Fibroblast of skin of back (primary cell): ENCODE measurements at places on chromosomes 13 and 19.
A peak's percentile ranks its signal among the peaks of the same experiment; 100 is the strongest.

DNA sequence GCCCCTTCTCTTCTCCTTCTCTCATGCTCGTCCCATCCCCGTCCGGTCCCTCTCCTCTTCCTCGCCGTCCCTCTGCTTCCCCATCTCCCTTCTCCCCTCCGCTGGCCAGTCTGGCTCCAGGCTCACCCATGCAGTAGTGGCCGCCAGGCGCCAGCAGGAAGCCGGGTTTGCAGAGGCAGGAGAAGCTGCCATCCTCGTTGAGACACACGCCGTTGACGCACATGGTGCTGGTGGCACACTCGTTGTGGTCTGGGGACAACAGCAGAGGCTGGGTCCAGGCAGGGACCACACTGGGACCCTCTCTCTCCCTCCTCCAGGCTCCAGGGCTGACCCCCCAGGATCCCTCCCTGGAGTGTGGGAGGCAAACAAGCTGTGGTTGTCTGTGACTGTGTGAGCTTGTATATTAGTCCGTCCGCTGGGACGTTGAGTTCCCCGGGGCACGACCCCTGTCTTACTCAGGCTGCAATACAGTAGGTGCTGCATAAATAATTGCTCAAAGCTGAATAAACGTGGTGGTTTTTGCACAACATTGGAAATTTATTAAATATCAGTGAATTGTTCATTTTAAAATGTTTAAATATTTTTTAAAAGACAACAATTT is 16.4 kb downstream of the FBN3 start:
- DNase-seq = no peak

DNA sequence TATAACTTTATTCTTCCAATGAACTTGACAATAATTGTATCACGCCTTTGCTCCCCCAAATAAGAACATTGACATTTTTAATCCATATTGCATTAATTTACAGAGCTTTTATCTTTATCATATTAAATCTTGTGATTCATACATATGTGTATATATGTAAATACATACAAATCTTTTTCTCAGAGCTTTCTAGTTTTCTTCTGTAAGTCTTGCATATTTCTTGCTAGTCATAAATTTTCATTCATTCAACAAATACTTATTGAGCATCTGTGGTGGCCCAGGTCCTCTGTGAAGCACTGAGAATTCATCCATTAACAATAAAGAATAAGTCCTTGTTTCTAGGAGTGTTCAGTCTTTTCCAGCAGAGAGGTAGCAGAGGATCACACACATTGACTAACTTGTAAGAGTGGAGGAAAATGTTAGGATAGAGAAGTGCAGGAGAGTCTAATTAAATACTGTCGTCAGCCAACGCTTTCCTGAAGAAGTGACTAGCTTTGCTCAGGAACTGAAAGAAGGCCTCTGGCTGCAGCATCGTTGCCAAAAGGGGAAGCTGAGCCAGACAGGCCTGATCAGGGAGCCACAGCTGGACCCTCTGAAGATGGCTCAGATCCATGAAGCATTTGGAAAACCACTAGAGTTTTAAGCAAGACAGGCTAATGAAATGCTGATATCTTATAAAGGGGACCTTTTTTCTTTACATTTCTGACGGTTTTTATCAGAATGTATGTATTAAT is 38.6 kb upstream of the LAMP1 start:
- no peak for DNase-seq

DNA sequence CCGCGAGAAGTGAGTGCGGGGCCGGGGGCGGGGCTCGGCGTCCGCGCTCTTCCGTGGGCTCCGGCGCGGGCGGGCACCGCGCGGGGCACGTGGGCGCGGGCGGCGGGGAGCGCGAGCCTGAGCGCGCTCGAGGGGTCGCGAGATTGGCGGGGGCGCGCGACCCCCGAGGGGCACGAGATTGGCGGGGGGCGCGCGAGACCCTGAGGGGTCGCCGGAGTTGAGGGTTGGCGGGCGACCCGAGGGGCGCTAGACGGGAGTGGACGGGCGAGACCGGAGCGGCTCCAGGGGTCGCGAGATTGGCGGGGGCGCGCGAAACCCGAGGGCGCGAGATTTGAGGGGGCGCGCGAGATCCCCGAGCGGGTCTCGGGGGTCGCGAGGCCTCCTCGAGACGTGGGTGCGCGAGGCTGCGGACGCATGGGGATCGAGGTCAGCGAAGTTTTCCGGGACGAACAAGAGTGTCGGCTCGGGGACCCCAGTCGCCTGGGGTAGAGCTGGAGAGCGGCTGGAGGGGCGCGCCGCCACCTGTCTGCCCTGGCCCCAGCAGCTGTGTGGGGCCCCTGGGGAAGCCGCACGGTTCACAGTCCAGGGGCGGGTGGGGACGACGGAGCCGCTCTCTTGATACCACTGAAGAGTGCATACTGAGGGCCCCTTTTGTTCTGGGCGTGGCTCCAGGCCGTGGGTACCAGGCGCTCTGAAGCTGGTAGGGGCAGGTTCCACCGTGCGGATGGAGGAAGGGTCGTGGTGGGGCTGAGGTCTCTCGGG is 682 bp downstream of the SSBP4 start:
- no peak for DNase-seq

- DNase-seq = peak; percentile 33
Measured at GRCh38 chr13:75675421-75675820, 39.3 kb downstream of the LMO7 start.

DNA sequence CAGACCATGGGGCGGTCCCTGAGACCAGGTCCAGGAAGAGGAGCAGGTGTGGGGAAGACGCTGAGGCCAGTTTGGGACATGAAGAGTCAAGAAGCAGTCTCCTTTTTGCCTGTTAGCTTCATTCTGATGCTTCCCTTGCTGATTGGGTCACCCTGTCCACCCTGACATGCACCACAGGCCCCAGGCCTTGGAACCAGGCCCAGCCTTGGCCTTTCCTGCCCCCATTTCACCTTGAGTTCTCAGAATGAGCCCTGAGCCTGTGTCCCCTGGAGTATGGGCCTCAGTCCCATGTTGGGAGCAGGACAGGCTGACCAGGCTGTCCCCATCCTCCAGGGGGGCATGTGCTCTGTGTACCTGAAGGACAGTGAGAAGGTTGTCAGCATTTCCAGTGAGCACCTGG is 4.9 kb upstream of the TIMM50 start:
- no peak for DNase-seq

GRCh38 chr19:1511318-1512317 is 1.2 kb downstream of the ADAMTSL5 start:
- DNase-seq = no peak

DNA sequence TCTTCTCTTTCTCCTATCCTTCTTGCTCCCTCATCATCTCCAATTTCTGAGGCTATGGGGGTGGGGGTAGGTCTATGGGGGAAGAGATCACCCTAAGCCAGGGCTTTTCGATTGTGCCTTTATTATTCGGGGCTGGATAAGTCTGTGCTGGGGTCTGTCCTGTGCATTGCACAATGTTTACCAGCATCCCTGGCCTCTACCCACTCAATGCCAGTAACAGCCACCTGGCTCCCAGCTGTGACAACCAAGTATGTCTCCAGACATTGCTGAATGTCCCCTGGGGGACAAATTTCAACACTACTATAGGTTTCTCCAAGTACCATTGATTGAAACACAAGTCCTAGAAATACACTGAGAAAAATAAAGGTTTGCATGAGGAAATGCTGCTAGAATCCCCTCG is 13.2 kb downstream of the CBY2 start:
- DNase-seq = no peak

DNA sequence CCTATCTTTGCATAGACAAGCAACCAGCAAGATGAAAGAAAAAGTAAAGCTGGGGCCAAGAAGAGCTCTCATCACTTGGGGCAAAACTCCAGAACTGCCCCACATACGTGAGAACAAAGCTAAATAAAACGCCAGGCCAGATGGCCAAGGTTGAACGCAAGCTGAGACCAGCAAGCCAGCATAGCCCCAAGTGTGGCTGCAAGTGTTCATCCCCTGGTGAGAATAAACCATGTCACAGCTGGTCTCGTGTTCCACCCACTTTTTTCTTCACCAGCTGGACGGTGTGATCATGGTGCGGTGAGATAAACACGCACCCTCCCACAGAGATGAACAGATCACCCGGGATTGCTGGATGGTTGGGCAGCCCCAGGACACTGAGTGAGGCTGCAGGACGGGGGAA is 109.6 kb upstream of the CACNA1A start:
- DNase-seq = no peak

DNA sequence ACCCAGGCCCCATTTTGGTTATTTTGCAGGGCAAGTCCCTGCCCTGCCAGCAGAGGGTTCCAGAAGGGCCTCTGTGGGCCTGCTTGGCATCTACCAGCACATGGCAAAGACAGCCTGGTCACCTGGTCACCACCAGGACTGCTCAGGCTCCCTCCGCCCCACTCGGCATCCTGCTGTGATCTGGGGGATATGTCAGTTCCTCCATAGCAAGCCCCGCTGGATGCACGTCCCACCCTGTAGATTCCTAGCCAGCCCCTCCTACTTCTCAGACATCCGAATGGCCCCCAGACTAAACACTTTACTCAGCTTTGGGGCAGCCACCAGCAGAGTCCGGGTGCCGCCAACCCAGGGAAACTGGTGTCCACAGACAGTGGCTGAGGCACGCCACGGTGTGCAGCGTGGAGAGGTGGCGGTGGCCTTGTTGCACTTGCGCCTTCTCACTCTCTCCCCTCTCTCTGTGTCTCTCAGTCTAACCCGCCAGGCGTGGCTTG is 31.8 kb upstream of the USE1 start:
- no peak for DNase-seq

DNA sequence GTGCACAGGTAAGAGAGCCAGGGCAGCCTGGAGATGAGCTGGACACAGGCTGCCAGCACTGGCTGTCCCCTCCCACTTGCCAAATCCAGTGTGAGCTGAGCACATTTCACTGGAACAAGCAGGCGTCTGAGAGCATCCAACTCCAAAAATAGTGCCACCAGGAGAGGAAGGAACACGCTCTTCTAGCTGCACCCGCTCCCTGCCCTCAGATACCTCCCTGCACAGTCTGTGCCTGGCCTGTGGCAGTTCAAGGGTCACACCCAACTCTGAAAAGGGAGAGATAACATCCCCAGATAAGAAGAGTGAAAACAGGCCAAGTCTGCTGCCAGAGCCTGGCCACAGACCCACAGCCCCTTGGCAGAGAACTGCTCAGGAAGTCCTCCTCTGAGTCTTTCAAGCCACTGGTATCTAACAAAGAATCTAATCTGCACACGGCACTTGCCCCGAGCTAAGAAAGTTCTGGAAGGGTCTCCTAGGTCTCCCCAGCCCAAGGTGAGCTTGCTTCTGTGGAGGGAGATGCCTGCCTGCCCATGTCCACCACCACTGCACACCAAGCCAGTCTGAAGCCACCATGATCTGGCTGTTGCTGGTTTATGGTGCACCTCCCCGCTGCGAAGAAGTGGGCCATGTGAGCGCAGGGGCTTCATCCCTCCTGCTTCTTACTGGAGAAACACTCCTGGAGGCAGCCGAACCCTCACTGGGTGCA is 14.7 kb downstream of the ELL start:
- no peak for DNase-seq

- peak; percentile 7 for DNase-seq
Measured at GRCh38 chr13:69324090-69324886, 783.3 kb upstream of the ATXN8OS start.

DNA sequence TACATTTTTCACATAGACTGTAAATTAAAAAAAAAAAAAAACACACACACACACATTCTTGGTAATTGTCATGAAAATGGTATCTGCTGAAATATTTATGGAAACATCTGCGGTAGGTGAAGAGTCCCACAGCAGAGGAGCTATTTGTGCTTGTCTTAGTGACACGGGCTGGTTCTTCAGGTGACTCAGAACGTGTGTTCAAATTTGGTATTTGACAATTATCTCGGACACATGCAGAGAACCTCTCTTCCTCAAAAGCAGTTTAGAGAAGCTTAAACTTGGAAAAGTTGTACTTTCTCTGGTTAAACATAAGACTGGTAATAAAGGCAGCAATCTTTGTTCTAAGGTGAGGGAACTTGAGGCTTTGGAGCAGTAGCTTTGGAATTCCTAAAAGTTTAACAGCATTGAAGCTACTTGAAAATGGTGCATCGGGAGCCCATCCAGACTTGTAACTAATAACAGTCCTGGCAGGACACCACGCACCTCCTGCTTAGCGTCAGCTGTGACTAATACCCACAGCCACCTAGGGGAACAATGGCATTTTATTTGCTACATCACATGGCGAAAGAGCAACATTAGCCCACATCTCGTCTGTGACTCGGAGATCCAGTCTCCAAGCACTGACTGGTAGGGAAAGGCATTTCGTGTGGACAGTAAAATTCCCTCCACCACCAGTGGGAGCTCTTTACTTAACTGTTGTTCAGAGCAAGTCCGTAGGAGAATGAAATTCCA is 1505.1 kb upstream of the SLC10A2 start:
- peak; percentile 92 for DNase-seq

- no peak for DNase-seq
Measured at GRCh38 chr19:33463199-33463598, 58.4 kb downstream of the PEPD start.

GRCh38 chr13:89380101-89380500 is 1708.9 kb downstream of the SLITRK5 start:
- no peak for DNase-seq

DNA sequence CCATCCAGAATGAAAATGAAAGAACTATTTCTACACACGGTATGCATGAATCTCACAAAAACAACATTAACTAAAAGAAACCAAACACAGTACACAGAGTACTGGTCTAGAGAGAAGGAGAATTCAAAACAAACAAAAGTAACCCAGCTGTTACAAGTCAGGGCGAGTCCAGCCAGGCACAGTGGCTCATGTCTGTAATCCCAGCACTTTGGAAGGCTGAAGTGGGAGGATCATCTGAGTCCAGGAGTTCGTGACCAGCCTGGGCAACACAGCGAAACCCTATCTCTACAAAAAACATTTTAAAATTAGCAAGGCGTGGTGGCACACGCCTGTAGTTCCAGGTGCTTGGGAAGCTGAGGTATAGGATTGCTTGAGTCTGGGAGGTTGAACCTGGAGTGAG is 1.7 kb upstream of the PSMC4 start:
- peak; percentile 4 for DNase-seq

- no peak for DNase-seq
Measured at GRCh38 chr13:39784347-39784746, 128.9 kb downstream of the COG6 start.

DNA sequence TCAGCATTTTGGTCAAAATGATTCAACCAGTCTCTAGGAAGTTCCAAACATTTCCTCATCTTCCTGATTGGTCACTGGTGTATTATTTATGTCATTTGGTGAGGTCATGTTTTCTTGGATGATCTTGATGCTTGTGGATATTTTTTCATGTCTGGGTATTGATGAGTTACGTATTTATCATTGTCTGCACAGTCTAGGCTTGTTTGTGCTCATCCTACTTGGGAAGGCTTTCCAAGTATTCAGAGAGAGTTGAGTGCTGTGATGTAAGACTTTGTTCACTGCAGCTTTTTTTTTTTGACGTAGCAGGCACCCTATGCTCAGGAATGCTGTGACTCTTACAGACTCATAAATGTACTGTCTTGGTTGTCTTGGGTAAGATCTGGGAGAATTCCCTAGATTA is 509.5 kb downstream of the SLITRK1 start:
- peak; percentile 4 for DNase-seq

- DNase-seq = peak; percentile 42
Measured at GRCh38 chr19:17686592-17687024, 1.5 kb downstream of the UNC13A start.

GRCh38 chr13:32323912-32324311 is 8.6 kb downstream of the BRCA2 start:
- peak; percentile 85 for DNase-seq
